ENCODE measurements at places on chromosomes 11 and 22. TPM values are rescaled to one million over a fixed set of nuclear protein-coding genes. Genes with fewer than 3 reads are reported as not detected.

The ABTB2 gene
- total RNA-seq: 27.0 TPM

The PKDREJ gene
- 0.04 TPM for total RNA-seq

DNA sequence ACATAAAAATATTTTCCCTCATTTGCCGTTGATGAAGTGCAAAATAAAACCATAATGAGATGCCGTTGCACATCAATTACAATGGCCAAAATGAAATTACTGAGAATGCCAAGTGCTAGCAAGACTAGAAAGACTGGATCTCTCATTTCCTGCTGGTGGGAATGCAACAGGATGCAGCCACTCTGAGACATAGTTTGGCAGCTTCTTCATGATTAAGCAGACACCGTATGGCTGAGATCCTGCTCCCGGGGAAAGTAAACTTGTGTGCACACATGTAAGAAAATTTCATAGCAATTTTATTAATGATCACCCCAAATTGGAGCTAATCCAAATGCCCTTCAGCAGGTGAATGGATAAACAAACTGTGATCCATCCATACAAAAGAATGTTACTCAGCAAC lies 1013.2 kb downstream of the TBC1D22A start:
- DNase-seq: no peak

- no peak for DNase-seq
Observed at GRCh38 chr11:45606514-45607281, 58.7 kb downstream of the CHST1 start.

DNA sequence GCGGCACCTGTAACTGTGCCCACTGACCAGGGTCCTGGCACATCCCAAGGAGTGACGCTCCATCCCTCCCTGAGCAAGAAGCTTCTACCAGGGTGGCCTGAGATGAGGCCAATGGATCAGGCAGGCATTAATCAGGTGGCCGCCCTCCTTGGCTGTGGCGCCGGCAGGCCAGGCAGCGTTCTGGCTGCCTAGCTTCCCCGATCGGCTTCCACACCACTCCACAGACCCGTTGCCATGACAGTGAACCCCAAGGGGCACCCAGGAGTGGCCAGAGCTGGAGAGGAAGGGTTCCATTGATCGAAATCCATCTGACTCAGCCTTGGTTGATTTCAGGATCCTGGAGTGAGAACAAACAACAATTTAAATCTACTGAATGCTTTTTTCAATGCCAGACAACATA lies 20.5 kb downstream of the LRRC55 start:
- DNase-seq: no peak

GRCh38 chr22:37244114-37244921 lies at the start of gene RAC2:
RAC2 (minus strand) TSS chr22:37244269; CDS start chr22:37244148, 121 bp downstream.
- peak; percentile 63 for DNase-seq

The SYT7 gene
- 23.6 TPM for total RNA-seq

GRCh38 chr11:123696183-123696582 lies 41.8 kb upstream of the SCN3B start:
- DNase-seq: no peak

The CARD18 gene
- not detected for total RNA-seq

- DNase-seq: no peak
Observed at GRCh38 chr11:88103337-88104206, 71.7 kb downstream of the RAB38 start.

DNA sequence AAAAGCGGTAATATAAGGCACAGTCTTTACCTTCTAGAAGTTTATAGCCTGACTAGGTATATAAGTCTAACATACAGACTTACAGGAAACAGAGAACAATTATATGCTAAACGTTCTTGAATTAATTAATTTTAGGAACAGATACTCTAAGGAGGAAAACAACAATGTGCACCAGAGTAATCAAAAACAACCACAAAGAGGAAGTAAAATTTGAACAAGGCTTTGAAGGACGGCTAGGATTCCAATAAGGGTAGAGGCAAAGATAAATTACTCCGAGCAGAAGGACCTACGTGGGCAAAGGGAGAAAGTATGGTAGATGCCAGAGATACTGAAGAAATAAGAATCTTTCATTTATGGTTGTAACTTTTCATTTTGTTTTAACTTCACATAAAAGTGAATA lies 54.4 kb downstream of the ENTHD1 start:
- DNase-seq: no peak

GRCh38 chr11:12273618-12273995 lies 103.8 kb upstream of the PARVA start:
- no peak for DNase-seq

DNA sequence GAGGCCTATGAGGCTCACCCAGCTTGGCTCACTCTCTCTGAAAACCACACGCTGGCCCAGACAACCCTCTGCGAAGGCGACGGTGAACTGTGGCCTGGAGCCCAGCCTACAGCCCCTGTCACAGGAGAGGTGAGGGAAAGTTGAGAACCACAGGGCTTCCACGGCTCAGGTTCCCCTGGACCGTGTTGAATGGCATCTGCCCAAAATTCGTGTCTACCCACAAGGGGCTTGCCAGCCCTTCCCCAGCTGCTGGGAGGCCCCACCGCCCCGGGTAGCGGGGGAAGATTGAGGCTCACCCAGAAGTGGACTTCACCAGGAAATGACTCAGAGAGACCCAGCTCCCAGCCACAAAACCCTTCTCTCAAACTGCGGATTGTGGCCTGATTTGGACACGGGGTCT lies 197.1 kb downstream of the CTTN start:
- DNase-seq: no peak

DNA sequence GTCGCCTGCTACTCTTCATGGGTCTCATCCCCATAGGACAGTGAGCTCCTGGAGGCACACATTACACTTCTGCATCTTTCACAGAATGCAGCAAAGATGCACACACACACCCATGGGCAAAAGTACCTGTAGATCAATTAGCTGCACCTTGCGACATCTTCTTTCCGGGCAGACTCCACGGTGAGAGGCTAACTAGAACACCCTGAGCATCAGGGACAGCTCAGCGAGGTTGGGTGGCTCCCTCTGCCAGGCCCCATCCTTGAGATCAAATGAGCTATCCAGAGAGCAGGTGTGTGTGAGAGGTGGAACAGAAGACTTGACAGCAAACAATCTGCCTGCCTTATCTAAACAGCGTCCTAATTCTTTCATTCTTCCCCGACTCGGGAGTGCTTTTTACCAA lies 96.1 kb upstream of the BID start:
- no peak for DNase-seq

GRCh38 chr11:7314811-7315604 lies 63.3 kb downstream of the SYT9 start:
- no peak for DNase-seq

DNA sequence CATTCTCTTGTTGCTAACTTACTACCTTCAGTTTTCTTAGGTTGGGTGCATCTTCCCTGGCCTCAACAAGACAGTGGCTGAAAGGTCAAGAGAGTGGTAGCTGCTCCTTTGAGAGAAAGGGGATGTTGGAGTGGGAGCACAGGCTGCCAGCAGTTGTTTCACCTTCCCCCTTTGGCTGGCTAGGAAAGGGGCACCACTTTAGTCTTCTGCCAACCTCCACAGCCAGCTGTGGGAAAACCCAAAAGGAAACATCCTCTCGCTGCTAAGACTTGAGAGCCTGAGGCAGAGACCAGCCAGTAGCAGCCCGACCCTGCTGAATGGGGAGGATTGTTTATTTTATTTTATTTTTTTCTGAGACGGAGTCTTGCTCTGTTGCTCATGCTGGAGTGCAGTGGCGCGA lies 34.4 kb downstream of the MARK2 start:
- DNase-seq: no peak

DNA sequence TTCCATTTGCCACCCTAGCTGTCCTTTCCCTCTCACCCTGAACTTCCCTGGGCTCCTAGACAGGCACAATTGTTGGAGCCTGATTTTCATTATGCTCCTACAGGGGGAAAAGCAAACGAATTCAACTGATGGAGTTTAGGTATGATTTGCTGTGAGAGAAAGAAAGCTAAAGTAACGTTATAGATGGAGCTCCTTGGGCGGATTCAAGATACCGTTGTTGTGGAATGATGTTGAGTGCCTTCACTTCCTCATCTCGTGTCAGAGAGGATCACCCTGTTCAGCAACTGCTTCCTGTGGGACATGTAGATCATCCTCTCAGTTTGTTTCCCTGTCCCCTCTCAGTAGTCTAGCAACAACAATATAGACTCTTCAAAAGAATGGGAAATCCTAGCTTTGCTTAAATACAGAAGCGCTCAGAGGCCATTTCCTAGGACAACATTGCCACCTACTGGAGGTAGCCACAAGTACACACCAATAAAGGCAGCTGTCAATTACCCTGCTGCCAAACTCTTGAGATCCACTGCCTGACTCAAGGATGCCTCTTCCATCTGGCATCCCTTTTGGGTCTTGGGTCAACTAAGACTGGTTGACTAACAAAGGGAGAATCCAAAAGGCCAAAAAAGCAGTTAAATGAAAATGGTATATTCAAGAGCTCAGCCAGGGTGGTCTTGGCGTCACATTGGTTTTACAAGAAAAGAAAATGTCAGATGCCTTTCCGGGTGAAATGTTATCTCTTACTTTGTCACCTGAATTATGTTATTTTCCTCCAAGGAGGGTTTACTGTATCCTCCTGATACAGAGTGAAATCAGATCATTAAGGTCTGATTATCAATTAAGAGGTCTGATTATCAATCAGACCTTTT lies 13.5 kb upstream of the DTX4 start:
- DNase-seq: peak; percentile 75

The ROM1 gene
- total RNA-seq: 3.2 TPM

GRCh38 chr11:129143335-129143734 lies 48.8 kb downstream of the ARHGAP32 start:
- DNase-seq: peak; percentile 97

- no peak for DNase-seq
Observed at GRCh38 chr11:36602135-36602534, 4.1 kb upstream of the RAG2 start.

DNA sequence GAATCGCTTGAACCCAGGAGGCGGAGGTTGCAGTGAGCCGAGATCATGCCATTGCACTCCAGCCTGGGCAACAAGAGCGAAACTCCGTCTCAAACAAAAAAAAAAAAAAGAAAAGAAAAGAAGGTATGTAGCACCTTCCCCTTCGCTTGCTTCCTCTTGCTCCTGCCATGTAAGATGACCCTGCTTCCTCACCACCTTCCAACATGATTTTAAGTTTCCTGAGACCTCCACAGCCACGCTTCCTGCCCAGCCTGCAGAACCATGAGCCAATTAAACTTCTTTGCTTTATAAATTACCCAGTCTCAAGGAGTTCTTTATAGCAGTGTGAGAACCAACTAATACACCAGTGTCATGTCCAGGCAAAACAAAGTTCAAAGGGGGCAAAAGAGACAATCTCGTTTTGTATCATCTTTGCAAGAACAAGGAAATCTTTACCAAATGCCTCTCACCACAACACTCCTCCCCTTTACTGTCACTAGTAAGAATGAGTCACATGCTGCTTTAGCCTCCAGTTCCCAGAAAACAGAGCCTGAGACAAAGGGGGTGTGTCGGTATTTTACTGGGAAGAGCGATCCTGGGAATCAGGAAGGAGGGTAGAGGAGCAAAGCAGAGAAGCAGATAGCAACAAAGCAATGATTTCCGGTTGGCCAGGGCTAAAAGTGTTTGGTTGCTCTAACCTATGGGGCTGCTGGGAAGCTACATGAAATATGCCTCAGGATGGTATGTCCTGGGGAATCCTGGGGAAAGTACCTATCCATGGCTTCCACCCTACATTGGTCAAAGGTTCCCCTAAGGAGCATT lies 10.5 kb upstream of the MCHR1 start:
- no peak for DNase-seq

DNA sequence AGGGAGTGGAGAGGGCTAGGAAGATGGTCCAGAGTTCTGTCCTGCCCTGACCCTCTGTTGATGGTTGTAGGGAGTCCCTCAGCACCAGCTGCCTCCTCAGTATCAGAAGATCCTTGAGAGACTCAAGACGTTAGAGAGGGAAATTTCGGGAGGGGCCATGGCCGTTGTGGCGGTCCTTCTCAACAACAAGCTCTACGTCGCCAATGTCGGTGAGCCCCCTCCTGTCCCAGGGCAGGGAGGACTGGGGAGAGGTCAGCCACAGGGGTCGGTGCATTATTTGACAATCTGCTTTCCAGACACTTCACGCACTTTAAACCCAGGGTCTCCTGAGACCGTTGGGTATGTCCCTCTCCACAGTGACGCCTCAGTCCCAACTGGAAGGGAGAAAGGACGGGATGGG lies 18.1 kb downstream of the TAB1 start:
- no peak for DNase-seq

DNA sequence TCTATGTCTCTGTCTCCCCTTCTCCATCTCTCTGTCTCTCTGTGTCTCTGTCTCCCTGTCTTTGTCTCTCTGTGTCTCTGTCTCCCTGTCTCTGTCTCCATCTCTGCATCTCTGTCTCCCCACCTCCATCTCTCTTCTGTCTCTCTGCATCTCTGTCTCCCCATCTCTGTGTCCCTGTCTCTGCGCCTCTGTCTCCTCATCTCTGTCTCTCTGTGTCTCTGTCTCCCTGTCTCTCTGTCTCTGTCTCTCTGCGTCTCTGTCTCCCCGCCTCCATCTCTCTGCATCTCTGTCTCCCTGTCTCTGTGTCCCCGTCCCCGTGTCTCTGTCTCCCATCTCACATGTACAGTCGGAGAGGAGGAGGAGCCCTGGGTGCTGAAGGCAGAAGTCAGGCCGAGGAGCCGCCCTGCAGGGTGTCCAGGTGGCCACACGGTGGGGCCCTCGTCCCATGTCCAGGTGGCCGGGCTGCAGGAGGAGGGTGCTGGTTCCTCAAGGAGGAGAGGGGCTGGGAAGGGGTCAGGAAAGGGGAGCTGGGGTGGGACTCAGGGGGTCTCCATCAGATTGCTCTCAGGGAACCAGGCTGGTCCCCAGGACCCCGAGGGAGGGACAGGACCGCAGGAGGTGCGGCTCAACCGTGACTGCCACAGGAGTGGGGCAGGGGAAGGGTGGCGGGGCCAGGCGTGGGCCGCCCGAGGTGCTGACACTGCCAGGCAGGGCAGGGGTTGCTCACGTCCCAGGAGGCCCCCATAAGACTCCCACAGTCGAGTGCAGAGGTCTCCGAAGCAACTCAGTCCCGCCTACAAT lies 25.6 kb upstream of the TH start:
- DNase-seq: peak; percentile 63

DNA sequence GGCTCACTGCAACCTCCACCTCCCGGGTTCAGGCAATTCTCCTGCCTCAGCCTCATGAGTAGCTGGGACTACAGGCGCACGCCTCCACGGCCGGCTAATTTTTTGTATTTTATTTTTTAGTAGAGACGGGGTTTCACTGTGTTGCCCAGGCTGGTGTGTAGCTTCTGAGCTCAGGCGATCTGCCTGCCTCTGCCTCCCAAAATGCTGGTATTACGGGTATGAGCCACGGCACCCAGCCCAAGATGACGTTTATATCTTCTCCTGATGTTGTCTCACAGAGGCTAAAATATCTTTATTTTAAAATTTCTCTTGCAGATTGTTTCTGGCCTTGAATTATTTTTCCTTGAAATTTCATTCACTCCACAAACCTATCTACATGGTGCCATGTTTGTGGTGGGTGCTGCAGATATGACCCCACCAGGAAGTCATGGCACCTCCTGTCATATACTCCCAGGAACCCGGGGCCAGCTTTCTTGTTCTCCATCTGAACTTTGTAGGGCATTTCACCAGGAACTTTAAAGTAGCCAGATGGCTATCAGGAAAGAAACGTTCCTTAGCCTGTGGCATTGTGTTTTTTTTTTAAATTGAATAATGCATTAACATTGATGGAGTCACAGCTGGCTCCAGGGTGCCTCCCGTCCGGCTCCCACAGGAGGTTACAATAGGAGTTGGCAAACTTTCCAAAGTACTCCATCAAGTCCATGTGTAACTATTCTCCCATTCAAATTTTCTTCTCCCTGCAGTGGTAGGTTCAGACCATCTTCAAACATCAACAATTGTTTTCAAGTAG lies 42.0 kb upstream of the LIPT2 start:
- no peak for DNase-seq

GRCh38 chr22:36386900-36387708 lies 663 bp downstream of the MYH9 start:
- no peak for DNase-seq
